ENCODE measurements at places on chromosomes 16 and 17.

GRCh38 chr16:46787909-46788308 is 39.8 kb upstream of the MYLK3 start:
- no peak for DNase-seq

- peak; percentile 27 for DNase-seq
Observed at GRCh38 chr17:20073055-20073979, 64.2 kb downstream of the SPECC1 start.

DNA sequence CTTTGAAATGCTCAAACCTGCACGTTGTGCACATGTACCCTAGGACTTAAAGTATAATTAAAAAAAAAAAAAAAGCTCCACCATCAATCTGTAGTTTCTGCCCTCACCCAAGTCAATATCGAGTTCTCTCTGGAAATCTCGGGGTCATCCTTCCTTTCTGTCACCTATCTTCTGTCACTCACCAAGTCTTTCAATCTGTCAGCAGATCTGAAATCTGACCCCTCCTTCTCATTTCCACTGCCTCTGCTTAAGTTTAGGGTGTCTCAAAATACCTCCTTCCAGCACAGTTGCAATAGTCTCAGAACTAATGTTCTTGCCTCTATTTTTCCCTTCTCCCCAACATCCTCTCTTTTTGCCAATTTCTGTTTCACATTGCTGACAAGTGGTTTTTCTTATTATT is 32.3 kb downstream of the FTO start:
- no peak for DNase-seq

GRCh38 chr16:57616876-57617275 is 11.6 kb upstream of the ADGRG1 start:
- DNase-seq = no peak

GRCh38 chr16:8943001-8943763 is 20.5 kb downstream of the USP7 start:
- DNase-seq = no peak

- no peak for DNase-seq
Observed at GRCh38 chr16:84508502-84508901, 4.0 kb upstream of the MEAK7 start.

DNA sequence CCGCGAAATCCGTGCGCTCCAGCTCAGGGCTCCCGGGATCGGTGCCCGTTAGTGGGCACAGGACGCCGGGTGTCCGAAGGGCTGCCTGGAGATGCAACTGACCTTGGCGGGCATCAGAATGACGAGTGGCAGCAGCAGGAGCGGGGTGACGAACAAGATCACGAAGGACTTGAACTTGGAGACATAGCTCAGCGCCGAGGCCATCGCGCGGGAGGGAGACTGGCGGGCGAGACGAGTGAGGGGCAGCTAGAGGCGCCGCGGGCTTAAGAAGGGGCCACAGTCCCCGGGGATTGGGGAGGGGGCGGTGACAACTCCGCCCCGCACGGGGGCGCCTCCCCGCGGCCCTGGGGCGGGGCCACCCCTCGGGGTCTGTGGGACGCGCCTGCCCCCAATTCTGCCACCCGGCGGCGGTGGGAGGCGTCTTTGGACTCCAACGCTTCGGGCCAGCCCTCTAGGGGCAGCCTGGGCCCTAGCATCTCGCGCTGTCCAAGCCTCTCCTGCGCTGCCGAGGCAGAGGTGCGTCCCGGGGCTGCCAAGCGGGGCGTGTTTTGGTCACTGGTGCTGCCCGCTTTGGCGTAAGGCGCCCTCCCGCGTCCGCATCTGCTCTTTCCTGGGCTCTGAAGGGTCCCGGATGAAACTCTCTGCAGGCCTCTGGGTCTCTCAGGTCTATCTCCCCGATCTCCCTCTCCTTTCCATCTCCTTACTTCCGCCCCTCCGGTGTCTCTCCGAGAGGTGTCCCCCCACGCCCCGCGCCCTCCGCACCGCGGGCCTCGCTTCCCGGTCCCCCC is at the start of gene SLC13A5:
Gene SLC13A5, minus strand, starts transcription at position 240 of the 788 bp plus-strand sequence. Its CDS starts 36 bp downstream, at position 204.
- peak; percentile 40 for DNase-seq

GRCh38 chr16:89009343-89010209 is 32.6 kb upstream of the CBFA2T3 start:
- no peak for DNase-seq

DNA sequence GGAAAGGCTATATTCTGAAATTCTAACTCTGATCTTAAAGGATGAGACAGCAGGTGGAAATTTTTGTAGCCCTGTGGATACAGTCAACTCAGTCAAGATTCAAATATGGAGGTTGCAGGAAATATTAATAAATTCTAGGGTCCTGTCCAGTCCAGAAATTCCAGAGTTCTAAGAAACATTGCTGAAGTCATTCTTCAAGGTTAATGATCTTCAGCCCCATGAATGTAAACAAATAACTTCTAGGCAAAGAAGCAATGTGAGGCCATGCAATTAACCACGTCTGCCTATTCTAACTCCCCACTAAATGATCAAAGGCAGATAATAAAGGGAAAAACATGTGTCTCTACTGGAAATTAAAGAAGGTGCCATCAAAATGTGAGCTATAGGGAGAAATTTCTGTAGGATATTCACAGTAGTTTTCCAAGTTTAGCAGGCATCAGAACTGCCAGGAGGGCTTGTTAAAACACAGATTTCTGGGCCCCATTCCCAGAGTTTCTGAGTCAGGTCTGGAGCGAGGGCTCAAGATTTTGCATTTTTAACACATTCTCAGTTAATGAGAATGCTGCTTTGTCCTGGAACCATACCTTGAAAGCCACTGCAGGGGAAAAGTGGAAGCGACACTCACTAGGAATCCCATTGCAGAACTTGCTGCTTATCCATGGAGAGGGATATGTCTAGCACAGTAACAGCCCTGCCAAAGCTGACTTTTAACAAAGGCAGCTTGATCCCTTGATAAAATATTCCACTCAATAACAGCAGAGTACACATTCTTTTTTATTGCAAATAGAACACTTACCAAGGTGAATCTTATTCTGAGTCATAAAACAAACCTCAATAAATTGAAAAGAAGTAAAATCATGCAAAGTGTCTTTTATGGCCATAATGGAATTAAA is 61.8 kb downstream of the DNAH3 start:
- DNase-seq = no peak

- DNase-seq = no peak
Observed at GRCh38 chr16:53598511-53599275, 95.7 kb upstream of the AKTIP start.

DNA sequence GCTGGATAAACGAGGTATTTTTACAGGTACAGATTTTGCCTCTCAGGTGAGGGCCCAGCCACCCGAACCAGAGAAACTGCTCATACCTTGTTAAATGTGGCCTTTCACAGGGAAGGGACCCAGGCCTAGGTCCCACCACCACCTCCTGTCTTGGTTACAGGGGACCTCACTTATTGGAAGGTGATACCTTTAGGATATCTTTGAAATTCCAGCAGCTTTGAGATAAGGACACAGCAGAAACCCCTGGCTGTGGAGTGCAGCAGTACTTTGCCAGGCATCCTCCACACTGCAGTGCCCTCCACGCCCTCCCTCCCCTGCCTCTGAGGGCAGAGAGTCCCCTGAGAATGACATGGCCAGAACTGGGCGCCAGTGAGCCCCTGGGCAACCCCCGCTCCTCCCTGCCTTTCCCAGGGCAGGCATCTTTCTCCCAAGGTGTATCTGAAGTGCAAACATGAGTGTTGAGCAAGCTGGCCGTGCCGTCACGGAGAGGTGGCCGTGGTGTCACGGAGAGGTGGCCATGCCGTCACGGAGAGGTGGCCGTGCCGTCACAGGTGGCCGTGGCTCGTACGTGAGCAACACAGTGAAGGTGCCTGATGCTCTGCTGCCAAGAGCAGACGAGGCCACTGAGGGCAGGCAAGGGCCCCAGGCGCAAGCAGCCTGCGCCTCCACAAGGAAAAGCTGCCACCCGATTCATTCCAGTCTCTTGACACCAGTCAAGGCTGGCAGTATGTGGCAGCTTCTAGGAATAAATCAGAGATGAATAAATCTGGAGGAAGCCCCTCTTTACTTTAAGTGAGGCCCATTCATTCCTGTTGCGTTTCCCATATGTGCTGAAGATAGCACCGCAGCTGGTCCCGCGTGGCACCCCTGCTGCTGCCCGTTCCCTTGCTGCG is 134.5 kb upstream of the CHMP6 start:
- DNase-seq = no peak

DNA sequence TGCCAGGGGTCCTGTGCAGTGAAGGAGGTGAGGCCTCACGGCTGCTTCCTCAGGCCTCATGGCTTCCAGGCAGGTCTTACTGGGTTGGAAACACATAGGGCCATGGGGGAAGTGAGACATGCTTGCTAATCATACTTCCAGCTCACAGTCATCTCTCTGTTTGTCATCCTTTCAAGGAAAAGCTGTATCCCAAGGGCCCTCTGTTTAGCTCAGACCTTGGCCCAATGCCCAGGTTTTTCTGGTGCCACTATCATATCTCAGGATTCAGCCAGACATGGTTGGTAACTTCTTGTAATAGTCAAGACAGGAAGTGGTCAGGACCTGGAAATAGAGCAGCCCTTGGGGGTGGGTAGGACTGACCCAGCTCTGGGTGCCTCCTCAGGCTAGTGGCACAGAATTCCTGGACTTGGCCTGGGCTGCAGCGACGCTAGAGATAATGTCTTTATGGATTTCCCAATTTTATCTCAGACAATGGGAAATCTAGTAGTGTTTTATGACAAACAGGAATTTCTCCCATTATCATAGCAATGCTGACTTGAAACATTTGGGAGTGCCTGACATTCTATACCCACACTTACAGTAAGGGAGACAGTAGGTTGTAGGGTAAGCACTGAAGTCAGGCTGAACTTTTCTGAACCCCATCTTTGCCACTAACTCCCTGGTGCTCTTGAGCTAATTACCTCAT is 13.5 kb upstream of the ITGB3 start:
- DNase-seq = no peak

DNA sequence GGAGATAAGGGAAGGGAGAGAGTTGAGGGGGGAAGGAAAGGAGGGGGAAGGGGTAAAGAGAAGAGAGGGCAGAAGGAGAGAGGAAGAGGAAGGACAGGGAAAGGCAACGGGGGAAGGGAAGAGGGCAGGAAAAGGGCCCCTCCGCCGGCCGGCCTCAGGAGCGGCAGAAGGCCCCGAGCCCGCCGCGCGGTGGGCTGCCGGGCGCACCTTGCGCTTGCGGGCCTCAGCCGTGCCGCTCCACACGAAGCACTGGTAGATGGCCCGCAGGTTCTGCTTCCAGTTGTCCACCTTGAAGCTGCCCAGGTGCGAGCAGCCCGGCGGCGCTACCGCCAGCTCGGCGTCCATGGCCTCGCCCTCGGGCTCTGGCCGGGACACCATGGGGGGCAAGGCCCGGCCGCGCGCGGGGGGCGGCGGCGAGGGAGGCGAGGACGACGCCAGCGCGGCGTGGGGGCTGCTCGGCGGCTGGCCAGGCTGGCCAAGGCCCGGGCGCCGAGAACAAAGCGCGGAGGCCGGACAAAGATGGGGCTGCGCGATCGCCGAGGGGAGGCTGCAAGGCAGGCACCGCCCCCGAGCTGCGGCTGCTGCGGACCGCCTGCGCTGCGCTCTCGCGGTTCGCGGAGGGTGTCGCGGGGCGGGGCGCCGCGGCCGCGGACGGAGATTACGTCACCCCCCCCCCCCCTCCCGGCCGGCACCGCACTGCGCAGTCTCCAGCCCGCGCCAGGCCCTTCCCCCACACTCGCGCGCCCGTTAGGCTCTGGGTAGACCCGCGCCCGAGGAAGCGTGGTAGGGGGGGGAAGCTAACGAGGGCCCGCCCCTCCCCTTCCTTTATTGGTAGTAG is at the start of gene USP22:
Gene USP22, minus strand, starts transcription at position 554 of the 838 bp plus-strand sequence. Its CDS starts 176 bp downstream, at position 378.
- peak; percentile 54 for DNase-seq

DNA sequence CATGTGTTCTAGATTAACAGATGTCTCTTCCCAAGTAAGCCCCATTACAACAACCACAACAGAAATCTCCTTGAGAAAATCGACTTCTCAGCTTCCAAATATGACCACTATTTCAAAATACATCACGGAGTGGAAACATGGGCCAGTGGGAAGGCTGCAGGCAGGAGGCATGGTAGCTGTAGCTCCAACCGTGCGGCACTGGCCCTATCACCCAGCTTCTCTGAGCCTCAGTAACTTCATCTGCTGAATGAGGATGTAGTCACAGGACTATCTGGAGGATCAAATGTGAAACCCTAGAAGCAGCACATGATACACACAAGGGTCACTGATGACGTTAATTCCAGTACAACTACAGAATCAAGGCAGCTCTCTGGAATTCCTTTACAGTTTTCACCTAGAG is 112.2 kb downstream of the VPS53 start:
- DNase-seq = no peak

DNA sequence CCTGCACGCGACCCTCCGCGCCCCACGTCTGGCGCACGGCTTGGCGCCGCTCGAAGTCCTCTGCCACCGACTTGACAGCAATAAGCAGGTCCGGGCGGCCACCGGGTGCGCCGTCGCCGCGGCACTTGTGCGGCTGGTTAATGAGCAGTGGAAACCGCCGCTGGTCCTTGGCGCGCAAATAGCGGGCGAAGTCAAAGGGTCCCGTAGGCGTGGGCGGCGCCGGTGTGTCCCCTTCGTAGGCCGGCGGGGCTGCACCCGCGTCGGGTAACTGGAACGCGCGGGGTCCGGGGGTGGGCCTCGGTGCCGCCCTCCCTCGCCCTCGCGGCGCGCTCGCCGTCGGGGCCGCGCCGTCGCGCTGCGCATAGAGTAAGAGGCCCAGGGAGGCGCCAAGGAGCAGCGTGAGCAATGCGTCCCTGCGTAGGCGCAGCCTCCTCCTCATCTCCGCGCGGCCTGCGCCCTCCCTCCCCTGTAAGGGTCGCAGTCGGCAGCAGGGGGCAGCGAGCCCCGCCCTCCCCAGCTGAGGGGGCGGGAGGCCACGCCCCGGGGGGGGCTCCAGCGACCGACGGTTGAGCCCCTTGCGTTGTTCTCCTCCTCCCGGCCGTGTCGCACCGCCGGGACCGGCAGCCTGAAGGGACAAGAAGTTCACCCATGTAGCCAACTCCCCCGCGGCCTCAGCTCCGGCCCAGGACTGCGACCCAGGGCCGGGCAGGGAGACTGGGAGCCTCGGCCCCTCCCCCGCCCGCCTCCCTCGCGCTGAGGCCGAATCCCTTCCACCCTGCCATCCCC is 558 bp downstream of the B3GNT9 start:
- peak; percentile 71 for DNase-seq

- no peak for DNase-seq
Observed at GRCh38 chr16:69294051-69294450, 17.1 kb upstream of the VPS4A start.

DNA sequence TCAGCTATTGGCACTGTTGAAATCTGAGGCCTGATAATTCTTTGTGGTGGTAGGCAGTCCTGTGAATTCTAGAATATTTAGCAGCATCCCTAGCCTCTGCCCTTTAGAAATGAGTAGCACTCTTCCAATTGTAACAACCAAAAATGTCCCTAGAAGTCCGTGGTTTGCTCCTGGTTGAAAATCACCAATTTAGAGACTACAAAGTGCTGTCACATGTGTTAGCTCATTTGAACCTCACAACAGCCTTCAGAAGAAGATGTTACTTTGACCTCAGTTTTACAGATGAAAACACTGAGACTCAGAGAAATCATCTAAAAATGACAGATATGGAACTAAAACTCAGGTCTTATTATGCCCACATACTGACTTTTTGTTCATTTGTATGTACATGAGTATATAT is 103.2 kb downstream of the TANC2 start:
- no peak for DNase-seq

Measured in activated naive CD8-positive, alpha-beta T cell treated with anti-CD3 and anti-CD28 coated beads for 36 hours (primary cell).